GM04503 (cell line): ENCODE measurements at places on chromosomes 6 and 20.

DNA sequence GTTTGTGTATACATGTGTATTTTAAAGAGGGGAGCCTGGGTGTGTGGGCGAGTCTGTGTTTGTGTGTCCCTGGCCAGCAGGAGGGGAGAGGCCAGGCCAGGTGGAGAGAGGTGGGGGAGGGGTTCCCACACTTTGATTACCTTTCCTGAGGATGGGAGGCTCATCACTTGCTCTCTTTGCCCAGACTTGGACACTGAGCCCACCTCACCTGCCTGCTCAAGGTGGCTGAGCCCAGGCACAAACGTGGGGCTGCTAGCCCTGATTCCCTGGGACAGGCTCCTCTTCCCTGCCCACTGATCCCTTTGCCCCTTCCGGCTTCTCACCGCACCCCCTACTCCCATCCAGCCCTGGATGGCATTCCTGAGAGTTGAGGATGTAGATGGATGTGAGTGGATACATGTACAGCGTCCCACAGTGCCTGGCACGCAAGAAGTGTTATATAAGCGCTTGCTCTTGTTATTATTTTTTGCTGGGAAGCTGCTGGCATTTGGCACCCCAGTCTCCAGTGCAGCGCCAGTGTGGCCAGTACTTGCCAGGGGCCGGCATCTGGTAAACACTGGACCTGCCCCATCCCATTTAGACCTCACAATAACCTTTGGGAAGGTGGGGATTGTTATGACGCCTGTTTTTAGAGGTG is 2.7 kb downstream of the CEBPB start:
- peak; percentile 53 for DNase-seq

DNA sequence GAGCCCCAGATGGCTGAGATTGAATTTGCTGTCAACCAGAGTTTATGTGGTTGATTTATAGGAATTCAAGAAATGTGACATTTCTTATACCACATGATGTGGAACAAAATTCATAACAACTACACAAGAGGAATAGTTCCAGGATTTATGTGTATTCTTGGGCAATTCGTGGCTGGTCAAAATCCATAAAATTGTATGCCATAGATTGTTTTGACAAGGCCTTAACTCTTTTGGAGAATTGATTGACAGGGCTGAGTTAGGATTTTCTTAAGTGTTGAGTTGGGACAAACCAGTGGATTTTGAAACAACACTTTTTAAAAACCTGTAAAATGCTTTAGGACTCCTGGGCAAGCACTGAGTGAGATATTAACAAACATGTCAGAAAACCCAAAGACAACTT is 19.4 kb upstream of the SLC2A12 start:
- DNase-seq: no peak

DNA sequence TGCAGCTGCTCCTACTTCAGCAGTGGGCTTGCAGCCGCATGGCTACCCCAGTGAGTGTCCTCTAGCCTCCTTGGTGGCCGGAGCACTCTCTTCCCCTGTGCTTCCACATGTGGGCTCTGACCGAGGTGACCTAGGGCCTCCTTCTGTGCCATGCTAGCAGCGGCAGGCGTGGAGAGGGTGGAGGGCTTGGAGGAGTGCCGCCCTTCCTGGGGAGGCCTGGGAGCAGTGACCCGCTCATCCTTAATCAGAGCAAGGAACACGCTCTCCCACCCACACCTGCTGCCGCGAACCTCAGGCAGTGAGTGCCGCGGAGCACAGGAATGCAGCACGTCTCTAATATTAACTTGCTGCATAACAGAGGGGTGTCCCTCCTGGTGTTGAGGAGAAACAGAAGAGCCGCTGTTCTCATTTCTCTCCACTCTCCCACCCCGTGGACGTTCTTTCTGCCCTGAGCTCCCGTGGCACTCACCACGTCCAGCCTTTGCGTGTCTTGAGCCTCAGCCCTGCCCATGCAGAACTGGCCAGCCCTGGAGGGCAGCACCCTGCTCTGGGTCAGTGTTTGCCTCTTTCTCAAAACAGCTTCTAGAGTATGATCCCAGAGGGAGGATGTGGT is 31.9 kb downstream of the DUSP22 start:
- DNase-seq: no peak

- DNase-seq: peak; percentile 77
Measured at GRCh38 chr6:158666628-158667359, 16.9 kb downstream of the SYTL3 start.

- no peak for DNase-seq
Measured at GRCh38 chr6:79152269-79152737, 74.2 kb upstream of the PHIP start.

DNA sequence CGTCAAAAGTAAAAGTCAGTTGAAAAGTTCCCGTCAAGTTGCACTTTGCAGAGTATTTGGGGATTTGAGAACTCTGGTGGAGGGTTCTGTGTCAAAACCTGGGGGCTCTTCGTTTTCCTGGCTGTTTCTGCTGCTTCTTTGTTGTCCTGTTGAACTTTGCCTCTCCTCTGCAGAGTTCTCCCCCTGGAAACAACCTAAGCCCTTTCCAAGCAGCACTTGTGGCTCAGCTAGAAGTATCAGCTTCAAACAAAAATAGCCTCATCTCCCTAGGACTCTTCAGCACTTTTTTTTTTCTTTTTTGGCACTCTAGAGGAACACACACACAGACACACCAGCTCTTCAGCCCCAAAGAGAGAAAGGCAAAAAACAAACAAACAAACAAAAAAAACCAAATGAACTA is at the start of gene TRDN:
Gene TRDN (minus strand): TSS at position 169 of the 400 bp plus-strand sequence. CDS start 175 bp downstream, outside the sequence.
- no peak for DNase-seq

DNA sequence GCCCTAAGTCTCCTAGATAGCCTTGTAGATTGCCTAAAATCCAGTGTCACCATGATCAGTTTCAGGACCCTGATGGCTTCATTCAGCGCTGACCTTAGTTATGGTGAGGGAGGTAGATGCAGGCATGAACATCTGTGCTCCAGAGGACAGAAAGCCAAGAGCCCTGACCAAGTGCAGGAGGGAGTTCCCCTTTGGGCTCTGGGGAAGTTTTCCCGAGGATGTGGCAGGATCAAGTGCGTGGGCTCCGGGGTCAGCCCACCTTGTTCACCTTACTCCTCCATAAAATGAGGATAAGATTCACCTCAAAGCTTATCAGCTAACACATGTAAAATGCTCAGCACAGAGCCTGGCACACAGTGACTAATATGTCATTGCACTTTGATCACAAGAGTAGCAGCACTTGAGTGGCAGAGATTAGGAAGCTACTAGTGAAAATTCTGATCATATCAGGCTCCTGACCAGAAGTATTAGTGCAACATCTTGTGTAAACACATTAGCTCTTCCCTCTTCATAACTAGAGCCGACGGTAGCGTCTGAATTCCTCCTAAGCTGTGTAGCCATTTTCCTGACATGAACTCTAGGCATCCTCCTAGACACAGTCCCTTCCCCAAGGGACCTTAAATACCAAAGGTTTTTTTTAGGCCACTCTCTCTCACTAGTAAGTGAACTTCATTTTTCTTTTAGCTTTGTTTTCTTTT is 125.2 kb downstream of the SULF2 start:
- no peak for DNase-seq

GRCh38 chr6:149864578-149865535 is 698 bp upstream of the LRP11 start:
- no peak for DNase-seq

DNA sequence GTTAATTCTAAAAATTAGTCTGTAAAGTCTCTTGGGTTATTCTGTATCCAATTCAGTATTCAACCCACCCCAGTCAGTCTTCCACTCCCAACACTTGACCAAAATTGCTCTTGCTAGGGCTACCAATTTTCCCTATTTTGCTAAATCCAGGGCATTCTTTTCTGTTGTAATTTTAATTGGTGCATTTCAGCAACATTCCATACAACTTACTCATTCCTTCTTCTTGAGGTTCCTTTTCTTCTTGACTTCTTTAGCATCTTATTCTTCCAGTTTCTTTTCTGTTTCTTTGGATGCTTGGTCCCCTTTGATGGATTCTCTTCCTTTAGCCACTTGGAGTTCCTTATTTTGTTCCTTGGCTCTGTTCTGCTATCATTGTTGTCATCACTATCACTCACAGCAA is 11.2 kb upstream of the GRM1 start:
- no peak for DNase-seq
